ENCODE measurements at places on chromosomes 5 and 9. TPM values are rescaled to one million over a fixed set of nuclear protein-coding genes. Genes with fewer than 3 reads are reported as not detected.
A peak's percentile ranks its signal among the peaks of the same experiment; 100 is the strongest.

DNA sequence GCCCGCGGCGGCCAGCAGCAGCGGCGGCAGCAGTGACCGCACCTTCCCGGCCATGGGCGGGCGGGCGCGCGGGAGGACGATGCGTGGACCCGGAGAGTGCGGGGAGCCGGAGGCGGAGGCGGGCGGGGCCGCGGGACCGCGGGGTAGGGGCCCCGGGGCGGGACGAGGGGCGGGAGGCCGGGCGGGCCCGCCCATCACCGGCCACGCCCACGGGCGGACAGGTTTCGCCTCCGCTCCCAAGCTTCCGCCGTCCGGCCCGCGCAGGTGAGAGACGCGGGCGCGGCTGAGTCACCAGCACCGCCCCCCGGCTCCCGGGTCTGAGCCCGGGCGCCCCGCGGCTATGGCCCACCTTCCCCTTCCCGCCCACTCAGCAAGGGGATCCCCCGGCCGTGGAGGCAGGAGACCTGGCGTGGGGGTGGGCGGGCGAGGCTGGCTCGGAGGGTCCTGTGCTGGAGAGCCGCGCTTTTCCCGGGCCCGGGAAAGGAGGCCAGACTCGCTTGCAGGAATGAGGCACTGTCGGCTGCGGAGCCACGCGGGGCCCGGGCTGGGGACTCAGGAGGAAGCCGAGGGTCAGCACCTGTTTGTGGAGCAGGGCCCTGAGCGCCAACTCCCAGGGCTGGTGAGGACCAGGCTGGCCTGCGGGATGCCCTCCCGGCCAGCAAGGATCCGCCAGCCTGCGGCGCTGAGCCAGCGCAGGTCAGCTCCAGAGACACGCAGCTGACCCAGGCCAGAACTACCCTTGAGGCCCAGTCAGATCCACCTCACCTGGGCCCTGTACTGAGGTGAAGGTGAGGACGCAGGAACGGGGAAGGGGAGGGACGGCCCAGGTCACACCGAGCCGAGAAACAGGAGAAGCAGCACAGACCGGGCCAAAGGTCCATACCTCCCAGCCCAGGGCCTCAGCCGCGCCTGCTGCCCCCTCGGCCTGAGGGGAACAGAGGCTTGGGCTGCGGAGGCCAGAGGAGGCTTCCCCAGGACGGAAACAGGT lies at the start of gene ENTPD2:
Gene ENTPD2 (minus strand): TSS at position 118 of the 988 bp plus-strand sequence. CDS start 64 bp downstream, at position 54.
- peak; percentile 70 for DNase-seq

GRCh38 chr5:153896117-153896516 lies 142.6 kb downstream of the FAM114A2 start:
- no peak for DNase-seq

- no peak for DNase-seq
These were observed 708.8 kb downstream of the MTRR start for GRCh38 chr5:8577792-8578191.

Gene SEMA5A
- 8.1 TPM for total RNA-seq

Gene PCDHGB4
- 16.6 TPM for total RNA-seq

Data from GM23338 (cell line).